ENCODE measurements at places on chromosomes 4 and X.

GRCh38 chr4:123158576-123158975 lies 236.2 kb upstream of the NUDT6 start:
- no peak overlapping the region for H3K27ac ChIP-seq
- no peak overlapping the region for H3K4me3 ChIP-seq
- DNase-seq, result no peak
- peaks cover 15% of the 10 kb centered on the region for H3K4me1 ChIP-seq

DNA sequence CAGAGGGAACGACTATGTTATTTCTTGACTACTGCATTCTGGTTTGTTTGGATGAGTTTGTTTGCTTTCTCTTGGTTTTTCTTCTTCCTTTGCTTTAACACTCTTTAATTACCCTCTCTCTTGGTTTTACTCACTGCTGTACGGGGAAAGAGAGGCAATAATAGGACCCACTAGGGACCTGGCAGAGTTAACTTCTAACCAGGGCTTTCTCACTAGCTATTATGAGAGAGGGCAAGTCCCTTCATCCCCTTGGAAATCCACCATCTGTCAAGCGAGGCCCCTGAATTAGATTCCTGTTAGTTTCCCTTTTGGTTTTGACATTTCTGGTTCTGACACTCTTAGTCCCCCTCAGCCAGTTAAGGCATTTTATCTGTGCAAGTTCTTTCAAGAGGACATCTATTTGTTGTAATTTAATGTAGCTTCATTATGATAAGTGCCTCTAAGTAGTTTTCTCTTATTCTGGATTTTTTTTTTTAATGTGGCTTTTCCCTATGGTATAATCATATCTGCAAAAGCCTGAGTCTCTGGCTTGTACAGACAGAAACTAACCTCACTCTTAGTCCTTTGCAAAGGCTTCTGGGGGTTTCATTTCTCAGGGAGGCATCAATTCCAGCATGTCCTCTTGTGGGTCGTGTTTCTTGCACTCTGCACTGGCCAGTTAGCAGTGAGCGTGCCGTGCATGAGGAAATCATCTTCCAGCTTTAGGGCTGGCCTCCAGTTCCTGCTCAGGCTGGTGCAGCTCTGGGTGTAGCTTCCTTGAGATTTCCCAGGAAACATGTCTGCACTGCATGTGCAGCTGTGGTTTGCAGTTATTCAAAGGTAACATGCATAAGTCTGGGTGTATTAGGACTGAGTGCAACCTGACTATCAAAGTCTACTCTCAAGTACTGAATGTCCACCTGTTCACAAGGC lies 221.3 kb downstream of the STIM2 start:
- H3K4me1 ChIP-seq, result peaks cover 9% of the 10 kb centered on the region
- peaks cover 38% of the 10 kb centered on the region for H3K27me3 ChIP-seq
- no peaks in the 10 kb centered on the region for H3K36me3 ChIP-seq
- no peak overlapping the region for H3K4me3 ChIP-seq
- H3K27ac ChIP-seq, result no peak overlapping the region

DNA sequence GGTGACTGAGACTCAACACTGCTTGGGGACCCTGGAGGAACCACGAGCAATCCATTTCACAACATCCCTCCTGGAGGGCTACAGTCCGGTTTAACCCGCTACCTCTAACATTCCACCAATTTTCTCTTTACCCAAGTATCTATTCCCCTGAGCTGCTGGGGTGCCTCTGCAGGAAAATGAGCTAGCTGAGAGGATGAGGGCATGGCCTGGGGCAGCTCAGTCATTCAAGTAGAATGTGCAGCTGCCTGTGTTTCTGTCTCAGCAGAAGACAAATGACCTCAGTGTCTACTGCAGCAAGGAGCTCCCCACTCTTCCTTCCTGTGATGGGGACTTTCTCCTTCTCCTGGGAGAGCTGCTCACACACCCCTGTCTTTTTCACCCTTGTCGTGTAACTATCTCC lies 120.8 kb downstream of the ZNF518B start:
- no peak for DNase-seq
- peaks cover 5% of the 10 kb centered on the region for H3K4me1 ChIP-seq
- H3K36me3 ChIP-seq, result no peaks in the 10 kb centered on the region
- H3K4me3 ChIP-seq, result no peak overlapping the region
- H3K27ac ChIP-seq, result no peak overlapping the region
- peaks cover 2% of the 10 kb centered on the region for H3K27me3 ChIP-seq

- H3K4me3 ChIP-seq, result no peak overlapping the region
- no peak for DNase-seq
- H3K36me3 ChIP-seq, result no peaks in the 10 kb centered on the region
- no peaks in the 10 kb centered on the region for H3K4me1 ChIP-seq
- no peak overlapping the region for H3K27ac ChIP-seq
Measured at GRCh38 chrX:148995661-148996060, 495.2 kb downstream of the AFF2 start.

GRCh38 chrX:24979081-24979480 lies 36.7 kb downstream of the ARX start:
- H3K27ac ChIP-seq, result no peak overlapping the region
- peaks cover 16% of the 10 kb centered on the region for H3K4me1 ChIP-seq
- no peak for DNase-seq
- H3K36me3 ChIP-seq, result peaks cover 3% of the 10 kb centered on the region
- H3K27me3 ChIP-seq, result no peaks in the 10 kb centered on the region

- no peak overlapping the region for H3K27ac ChIP-seq
- H3K27me3 ChIP-seq, result peaks cover 67% of the 10 kb centered on the region
Measured at GRCh38 chrX:67545036-67545821, 1.4 kb downstream of the AR start.

DNA sequence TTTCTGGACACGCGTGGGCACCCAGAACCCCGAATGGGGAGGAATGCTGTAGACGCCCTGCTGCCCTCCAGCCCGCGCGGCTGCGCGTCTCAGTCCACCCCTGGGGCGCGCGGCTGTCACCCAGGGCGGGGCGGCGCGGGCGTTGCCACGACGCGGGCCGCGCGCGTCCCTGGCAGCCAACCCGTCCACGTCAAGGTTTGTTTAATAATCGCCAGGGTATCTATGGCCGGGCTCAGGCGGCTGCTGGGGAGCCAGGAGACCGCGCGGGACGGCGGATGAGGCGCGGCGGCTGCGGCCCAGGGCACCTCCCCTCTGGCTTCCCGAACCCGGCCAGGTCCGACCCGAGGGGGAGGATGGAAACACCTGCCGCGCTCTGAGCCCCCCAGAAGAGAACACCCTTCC lies at the start of gene SPATA18:
TSS of gene SPATA18 (plus strand) at position 92 of the 402 bp plus-strand sequence. CDS start 401 bp downstream, outside the sequence.
- peak within 1 kb of the TSS; percentile 87 for H3K4me3 ChIP-seq
- peaks cover 27% of the 10 kb centered on the region for H3K27me3 ChIP-seq
- peaks cover 30% of the 10 kb centered on the region for H3K4me1 ChIP-seq
- DNase-seq, result peak; percentile 45
- peak within 1 kb of the TSS; percentile 95 for H3K27ac ChIP-seq
- no peaks in the 10 kb centered on the region for H3K36me3 ChIP-seq

- H3K36me3 ChIP-seq, result no peaks in the 10 kb centered on the region
- no peaks in the 10 kb centered on the region for H3K27me3 ChIP-seq
- no peak overlapping the region for H3K27ac ChIP-seq
Measured at GRCh38 chr4:149964001-149964796, 114.0 kb upstream of the DCLK2 start.

- no peak overlapping the region for H3K4me3 ChIP-seq
- DNase-seq, result no peak
- no peaks in the 10 kb centered on the region for H3K27me3 ChIP-seq
- no peaks in the 10 kb centered on the region for H3K36me3 ChIP-seq
- H3K27ac ChIP-seq, result no peak overlapping the region
Measured at GRCh38 chr4:98150092-98150761, 7.0 kb upstream of the STPG2 start.

GRCh38 chr4:119750048-119750447 lies 121.4 kb upstream of the PDE5A start:
- no peaks in the 10 kb centered on the region for H3K27me3 ChIP-seq
- DNase-seq, result no peak
- H3K4me3 ChIP-seq, result no peak overlapping the region
- H3K27ac ChIP-seq, result no peak overlapping the region
- H3K36me3 ChIP-seq, result no peaks in the 10 kb centered on the region
- H3K4me1 ChIP-seq, result peaks cover 2% of the 10 kb centered on the region

DNA sequence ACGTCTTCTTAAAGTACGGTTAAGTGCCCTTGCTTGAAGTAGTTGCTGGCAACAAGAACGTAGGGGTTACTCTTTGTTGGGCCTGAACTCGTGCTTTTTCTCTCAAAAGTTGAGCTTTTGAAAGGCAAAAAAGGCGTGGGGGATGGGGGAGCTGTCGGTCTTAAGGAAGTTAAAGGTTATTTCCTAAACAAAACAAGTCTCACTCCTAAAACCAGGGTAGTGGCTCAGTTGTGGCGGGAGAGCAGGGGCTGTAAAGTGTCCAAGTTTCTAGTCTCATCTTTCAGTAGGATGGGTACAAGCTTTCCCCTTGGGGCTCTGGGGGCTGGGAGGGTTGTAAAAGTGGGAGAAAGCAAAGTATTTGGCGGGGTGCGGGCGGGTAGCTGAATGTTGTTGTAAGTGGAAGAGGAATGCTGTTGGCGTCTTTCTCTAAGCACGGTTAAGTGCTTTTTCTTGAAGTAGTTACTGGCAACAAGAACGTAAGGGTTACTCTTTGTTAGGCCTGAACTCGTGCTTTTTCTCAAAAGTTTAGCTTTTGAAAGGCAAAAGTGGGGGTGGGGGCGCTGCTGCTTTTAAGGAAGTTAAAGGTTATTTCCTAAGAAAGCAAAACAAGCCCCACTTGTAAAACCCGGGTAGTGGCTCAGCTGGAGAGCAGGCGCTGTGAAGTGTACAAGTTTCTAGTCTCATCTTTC lies 904 bp upstream of the WDR1 start:
- peaks cover 45% of the 10 kb centered on the region for H3K4me1 ChIP-seq
- H3K27ac ChIP-seq, result peak overlapping the region; percentile 99
- no peaks in the 10 kb centered on the region for H3K27me3 ChIP-seq
- H3K4me3 ChIP-seq, result peak overlapping the region; percentile 82
- peaks cover 11% of the 10 kb centered on the region for H3K36me3 ChIP-seq
- DNase-seq, result no peak

- no peak for DNase-seq
- H3K27me3 ChIP-seq, result no peaks in the 10 kb centered on the region
- H3K27ac ChIP-seq, result no peak overlapping the region
- peaks cover 30% of the 10 kb centered on the region for H3K4me1 ChIP-seq
Measured at GRCh38 chr4:88857588-88857987, 160.0 kb upstream of the NAP1L5 start.

GRCh38 chrX:74519870-74520269 lies 94.6 kb downstream of the RLIM start:
- H3K27me3 ChIP-seq, result no peaks in the 10 kb centered on the region
- H3K27ac ChIP-seq, result peak overlapping the region; percentile 47
- peaks cover 4% of the 10 kb centered on the region for H3K4me1 ChIP-seq
- DNase-seq, result no peak

DNA sequence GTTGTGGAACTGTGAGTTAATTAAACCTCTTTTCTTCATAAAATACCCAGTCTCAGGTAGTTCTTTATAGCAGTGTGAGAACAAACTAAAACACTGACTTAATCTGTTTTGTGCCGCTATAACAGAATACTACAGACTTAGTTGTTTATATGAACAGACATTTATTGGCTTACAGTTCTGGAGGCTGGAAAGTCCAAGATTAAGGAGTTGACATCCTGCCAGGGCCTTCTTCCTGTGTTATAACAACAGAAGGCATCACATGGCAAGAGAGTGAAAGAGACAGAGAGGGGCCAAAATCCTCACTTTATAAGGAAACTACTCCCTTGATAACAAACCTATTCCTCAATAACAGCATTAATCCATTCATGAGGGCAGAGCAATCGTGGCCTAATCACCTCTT lies 42.5 kb upstream of the KCNIP4 start:
- H3K4me1 ChIP-seq, result no peaks in the 10 kb centered on the region
- H3K27me3 ChIP-seq, result peaks cover 5% of the 10 kb centered on the region
- no peak overlapping the region for H3K4me3 ChIP-seq
- no peak overlapping the region for H3K27ac ChIP-seq
- no peak for DNase-seq

- no peaks in the 10 kb centered on the region for H3K27me3 ChIP-seq
- no peak for DNase-seq
- H3K27ac ChIP-seq, result no peak overlapping the region
- H3K4me3 ChIP-seq, result no peak overlapping the region
- H3K36me3 ChIP-seq, result peaks cover 66% of the 10 kb centered on the region
- H3K4me1 ChIP-seq, result peaks cover 4% of the 10 kb centered on the region
Measured at GRCh38 chr4:102593147-102593546, 92.0 kb downstream of the NFKB1 start.

- DNase-seq, result peak; percentile 79
- H3K27ac ChIP-seq, result no peak overlapping the region
- peaks cover 15% of the 10 kb centered on the region for H3K36me3 ChIP-seq
- H3K4me1 ChIP-seq, result no peaks in the 10 kb centered on the region
- H3K27me3 ChIP-seq, result peaks cover 2% of the 10 kb centered on the region
Measured at GRCh38 chr4:1746265-1746691, 25.0 kb downstream of the TACC3 start.

- H3K4me3 ChIP-seq, result no peak overlapping the region
- DNase-seq, result no peak
- H3K27ac ChIP-seq, result peak overlapping the region; percentile 19
- H3K4me1 ChIP-seq, result peaks cover 4% of the 10 kb centered on the region
Measured at GRCh38 chr4:127936974-127937373, 28.0 kb downstream of the MFSD8 start.

- H3K27ac ChIP-seq, result no peak overlapping the region
- H3K27me3 ChIP-seq, result no peaks in the 10 kb centered on the region
- H3K36me3 ChIP-seq, result no peaks in the 10 kb centered on the region
- no peak for DNase-seq
- H3K4me3 ChIP-seq, result no peak overlapping the region
Measured at GRCh38 chrX:52425775-52426174, 57.0 kb downstream of the XAGE2 start.

- H3K4me3 ChIP-seq, result no peak overlapping the region
- H3K36me3 ChIP-seq, result no peaks in the 10 kb centered on the region
- no peak overlapping the region for H3K27ac ChIP-seq
- no peak for DNase-seq
- H3K27me3 ChIP-seq, result no peaks in the 10 kb centered on the region
Measured at GRCh38 chr4:25628451-25628850, 27.2 kb upstream of the SLC34A2 start.

DNA sequence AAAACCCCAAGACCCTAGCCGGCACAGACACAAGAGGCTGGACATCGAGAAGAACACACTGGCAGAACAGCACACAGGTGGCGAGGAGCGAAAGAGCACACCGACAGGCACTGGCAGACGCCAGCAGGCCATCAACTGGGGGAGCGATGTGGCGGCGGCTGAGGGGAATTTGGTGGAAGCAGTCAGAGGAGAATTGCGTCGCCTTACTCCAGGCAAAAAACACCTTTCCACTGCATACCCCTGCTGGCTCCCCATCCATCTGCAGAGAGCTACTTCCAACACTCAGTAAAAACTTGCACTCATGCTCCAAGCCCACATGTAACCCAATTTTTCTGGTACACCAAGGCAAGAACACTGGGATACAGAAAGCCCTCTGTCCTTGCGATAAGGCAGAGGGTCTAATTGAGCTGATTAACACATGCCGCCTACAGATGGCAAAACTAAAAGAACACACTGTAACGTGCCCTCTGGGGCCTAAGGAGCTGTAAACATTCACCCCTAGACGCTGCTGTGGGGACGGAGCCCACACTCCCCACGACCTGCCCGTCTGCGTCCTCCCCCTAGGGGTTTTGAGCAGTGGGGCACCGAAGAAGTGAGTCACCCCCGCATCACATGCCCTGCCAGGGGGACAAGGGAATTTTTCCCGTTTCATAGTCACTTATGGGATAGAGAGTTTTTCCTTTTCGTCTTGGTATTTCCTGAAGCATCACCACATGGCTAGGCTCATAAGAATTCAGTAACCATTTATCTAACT lies 262.3 kb downstream of the KCTD8 start:
- DNase-seq, result no peak
- H3K36me3 ChIP-seq, result no peaks in the 10 kb centered on the region
- no peak overlapping the region for H3K27ac ChIP-seq
- no peaks in the 10 kb centered on the region for H3K27me3 ChIP-seq
- no peak overlapping the region for H3K4me3 ChIP-seq

GRCh38 chr4:113083346-113083745 lies 33.9 kb downstream of the ANK2 start:
- DNase-seq, result no peak
- H3K4me3 ChIP-seq, result no peak overlapping the region
- peaks cover 3% of the 10 kb centered on the region for H3K4me1 ChIP-seq
- H3K27ac ChIP-seq, result no peak overlapping the region
